ENCODE measurements at places on chromosomes 1 and 21.

DNA sequence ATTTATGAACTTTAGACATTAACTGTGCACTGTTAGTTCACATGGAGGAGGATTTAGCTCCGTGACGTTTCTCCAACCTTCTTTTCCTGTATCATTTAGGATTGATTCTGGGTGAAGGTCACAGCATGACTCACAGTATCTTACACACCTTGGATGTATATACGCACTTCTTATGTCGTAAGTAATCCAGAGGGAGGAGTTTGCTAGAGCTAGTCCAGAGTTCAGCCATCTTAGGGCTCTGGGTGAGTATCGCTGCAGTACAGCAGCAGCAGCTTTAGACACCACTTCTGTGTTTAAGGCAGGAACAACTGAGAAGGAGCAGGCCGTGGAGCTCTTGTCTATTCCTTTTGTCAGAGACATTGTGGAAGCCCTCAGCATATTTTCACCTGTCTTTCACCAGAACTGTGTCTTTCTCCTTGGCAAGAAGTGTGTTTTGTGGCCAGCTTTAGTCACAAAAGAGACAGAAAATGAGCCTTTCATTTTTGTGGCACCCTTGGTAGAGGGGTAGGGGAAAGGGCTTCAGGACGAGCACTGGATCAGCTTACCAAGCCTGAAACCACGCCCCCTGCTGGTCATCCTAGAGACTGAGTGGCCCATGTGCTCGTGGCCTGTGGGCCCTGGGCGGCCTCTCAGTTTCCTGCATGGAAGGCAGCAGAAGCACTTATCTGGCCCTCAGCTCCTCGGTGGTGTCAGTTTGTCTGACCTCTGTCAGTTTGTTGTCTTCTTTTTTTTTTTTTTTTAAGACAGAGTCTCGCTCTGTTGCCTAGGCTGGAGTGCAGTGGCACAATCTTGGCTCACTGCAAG is 64.0 kb downstream of the ADARB1 start:
- DNase-seq: peak; percentile 78

DNA sequence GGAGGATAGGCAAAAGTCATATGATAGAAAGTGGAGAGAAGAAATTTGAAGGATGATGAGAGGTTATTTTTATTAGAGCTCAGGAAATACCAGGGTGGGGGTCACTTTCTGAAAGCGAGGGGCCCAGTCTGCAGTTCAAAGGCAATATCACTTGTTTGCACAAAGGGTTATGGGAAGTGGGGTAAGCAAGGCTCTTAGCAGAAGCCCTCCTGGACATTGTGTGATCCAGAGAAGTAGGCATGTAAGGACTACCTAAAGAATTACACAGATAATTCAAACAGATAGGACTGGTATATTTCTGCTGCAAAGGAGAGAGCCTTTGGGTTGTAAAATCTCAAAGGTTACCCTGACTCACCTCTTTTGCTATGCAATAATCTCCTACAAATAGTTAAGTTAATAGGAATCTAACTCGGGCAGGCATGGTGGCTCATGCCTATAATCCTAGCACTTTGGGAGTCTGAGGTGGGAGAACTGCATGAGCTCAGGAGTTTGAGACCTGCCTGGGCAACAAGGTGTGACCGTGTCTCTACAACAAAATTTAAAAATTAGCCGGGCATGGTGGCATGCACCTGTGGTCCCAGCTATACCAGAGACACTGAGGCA is 25.2 kb upstream of the PRRC2C start:
- no peak for DNase-seq

- no peak for DNase-seq
Observed at GRCh38 chr1:20476265-20477038, 9.6 kb downstream of the CAMK2N1 start.

- no peak for DNase-seq
Observed at GRCh38 chr21:44996983-44997936, 57.4 kb downstream of the SLX9 start.

DNA sequence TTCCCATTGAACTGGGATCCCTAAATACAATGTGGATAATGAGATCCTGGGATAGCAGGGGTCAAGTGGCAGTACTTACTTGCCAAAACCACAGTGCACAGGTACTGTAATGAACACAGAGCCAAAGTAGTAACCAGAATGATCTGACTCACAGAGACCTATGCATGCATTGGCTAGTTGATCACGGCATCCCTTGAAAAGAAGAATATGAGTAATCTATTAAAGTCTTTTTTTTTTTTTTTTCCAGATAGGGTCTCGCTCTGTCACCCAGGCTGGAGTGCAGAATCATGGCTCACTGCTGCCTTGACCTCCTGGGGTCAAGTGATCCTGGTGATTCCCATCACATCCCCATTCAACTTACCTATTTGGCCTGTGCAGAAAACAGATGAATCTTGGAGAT is 29.4 kb upstream of the EIF4G3 start:
- no peak for DNase-seq

DNA sequence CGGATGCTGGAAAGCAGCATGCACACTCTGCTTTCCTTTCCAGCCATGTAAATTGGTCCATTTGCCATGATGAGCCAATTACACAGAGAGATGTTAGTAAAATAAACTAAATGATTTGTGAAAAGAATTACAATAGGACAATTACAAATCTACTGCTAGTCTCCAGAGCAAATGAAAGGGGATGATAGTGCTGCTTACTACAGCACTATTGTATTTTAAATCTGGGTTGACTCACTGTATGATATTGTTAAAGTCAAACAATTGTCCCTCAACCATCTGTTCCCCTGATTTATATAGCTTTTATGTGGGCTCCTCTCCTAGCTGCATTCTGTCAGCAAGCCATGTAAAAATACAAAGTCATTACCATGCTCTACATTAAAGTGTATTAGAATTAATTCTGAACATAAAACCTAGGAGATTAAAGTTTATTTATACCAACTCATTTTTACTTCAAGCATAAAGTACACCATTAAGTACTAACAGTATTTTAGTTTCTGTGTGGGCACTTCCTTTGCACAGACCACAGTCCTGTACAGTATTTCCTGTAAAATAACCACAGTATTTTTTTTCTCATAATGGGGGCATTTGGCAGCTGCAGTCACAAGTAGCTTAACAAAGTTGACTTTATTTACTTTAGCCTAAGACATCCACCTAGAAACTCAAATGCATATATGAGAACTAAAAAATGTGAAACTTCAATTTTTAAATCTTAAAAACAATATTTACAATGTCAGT is 135.8 kb downstream of the VAV3 start:
- no peak for DNase-seq

DNA sequence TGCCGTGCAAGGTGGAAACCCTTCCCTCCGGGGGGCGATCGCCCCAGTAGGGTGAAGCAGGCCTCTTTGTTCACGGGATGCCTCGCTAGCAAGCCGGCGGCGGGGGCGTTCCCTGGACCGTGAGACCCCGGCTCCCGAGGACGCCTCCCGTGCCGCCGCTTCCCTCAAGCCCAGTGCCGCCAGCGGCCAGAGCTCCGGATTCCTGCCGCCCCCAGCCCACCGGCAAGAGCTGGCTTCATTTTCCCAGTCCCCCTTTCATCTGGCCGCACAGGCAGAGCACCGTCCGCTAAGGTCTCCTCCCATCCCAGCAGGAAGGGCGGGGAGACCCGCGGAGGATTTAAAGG is 16.3 kb downstream of the IER5 start:
- peak; percentile 60 for DNase-seq

DNA sequence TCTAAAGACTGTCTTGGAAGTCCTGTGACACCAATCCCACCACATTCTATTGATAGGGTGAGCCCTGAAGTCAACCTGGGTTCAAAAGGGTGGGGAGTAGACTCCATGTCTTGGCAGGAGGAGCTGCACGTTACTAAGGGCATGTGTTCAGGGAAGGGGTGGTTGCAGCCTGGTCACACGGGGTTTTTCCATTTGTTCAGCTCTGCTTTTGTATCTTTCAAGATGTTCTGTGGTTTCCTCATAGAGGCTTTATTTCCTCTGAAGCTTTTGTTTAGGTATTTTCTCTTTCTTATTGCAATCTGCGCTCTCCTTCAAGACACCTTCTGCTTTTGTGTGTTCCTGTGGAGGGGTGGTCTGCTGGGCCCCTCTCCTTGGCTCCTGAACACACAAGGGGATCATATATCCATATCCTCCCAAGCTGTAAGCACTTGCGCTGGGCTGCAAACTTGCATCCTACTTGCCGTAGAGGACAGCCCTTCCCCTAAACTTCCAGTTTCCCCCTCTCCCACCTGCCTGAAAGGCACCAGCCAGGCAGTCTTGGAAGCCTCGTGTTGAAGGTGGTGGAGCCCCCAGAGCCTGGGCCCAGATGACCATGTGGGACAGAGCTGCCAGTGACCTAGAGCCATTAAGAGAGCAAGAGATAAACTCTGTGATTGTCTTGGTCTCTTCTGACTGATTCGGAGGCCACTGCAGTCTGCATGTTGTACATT is 62.5 kb upstream of the TRAPPC10 start:
- DNase-seq: no peak

GRCh38 chr1:154427173-154428139 is 22.3 kb downstream of the IL6R start:
- DNase-seq: peak; percentile 50

GRCh38 chr21:44434568-44434925 is 20.8 kb upstream of the LRRC3 start:
- no peak for DNase-seq

DNA sequence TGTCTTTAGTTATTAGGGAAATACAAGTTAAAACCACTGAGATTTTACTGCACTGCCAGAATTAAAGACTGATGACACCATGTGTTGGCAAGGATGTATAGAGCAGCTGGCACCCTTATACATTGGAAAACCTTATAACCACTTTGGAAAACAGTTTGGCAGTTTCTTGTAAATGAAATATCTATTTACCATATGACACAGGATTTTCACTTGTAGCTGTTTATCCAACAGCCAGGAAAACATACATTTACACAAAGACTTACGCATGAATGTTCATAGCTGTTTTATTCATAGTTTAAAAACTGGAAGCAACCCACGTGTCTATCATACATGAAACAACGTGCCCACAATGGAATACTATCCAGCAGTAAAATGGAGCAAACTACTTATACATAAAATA is 45.3 kb downstream of the PRRC2C start:
- DNase-seq: no peak

- DNase-seq: peak; percentile 47
Observed at GRCh38 chr1:111754984-111755330, 744 bp upstream of the DDX20 start.

DNA sequence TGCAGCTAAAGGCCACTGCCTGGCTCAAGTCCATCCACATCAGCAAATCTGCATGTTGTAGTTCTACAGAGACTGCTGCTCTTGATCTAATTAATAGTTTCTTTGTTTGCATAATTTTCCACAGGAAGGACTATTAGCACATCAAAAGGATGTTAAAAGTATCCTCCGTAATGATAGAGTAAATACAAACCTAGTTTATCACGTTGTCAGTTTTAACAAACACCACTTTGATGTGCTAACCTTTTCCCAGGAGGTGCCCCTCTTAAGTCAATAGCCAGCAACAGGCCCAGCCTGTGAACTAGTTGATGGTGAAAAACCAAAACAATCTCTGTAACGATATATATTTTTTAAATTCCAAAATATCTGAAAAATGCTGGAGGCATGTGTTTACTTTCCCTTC is 64.2 kb upstream of the SLC22A15 start:
- DNase-seq: no peak

- DNase-seq: peak; percentile 74
Observed at GRCh38 chr1:20698195-20698910, 19.5 kb downstream of the KIF17 start.

DNA sequence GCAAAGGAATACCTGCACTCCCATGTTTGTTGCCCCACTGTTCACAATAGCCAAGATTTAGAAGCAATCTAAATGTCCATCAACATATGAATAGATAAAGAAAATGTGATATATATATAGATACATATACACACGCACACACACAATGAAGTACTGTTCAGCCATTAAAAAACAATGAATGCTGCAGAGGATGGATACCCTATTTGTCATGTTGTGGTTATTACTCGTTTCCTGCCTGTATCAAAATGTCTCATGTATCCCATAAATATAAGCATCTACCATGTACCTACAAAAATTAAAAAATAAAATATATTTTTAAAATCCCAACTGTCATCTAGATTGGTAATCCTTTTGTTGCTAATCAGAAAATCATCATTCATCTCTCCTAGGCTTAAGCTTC is 634.8 kb upstream of the ADGRL2 start:
- DNase-seq: peak; percentile 36

- no peak for DNase-seq
Observed at GRCh38 chr1:83932281-83932680, 66.7 kb downstream of the TTLL7 start.

- DNase-seq: peak; percentile 79
Observed at GRCh38 chr21:43866260-43866629, 1.2 kb downstream of the AGPAT3 start.

DNA sequence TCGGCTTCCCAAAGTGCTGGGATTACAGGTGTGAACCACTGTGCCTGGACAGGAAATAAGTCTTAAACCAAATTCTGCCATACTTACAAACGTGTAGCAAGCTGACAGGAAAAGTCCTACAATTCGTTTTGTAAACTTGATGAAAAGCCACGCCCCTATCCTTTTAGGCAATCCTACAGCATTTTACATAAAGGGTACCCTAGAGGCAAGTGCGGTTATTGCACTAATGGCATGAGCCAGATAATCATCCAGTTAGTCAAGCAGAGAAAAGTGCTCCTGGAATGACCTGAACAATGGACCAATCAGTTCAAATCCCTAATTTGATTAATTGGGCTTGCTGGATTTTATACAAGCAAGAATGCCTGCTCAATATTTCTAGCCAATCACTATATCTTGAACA is 338.2 kb downstream of the KIF26B start:
- DNase-seq: no peak

- DNase-seq: no peak
Observed at GRCh38 chr1:209157546-209158249, 425.8 kb upstream of the CAMK1G start.

DNA sequence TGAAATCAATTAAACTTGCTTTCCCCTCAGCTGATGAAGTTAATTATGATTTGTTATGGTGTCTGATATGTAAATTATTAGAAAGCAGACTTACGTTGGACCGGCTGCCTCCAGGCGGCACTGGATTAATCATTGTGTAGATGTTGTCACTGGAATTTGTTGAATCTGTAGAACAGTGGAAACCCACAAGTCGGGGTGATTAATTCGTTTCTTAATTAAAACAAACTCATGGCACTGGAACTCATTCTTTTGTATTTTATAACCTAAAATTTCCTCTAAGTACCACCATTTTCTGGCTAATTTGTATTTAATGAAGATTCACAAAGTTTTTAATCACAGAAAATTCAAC is 39.0 kb downstream of the MRPL37 start:
- DNase-seq: no peak

DNA sequence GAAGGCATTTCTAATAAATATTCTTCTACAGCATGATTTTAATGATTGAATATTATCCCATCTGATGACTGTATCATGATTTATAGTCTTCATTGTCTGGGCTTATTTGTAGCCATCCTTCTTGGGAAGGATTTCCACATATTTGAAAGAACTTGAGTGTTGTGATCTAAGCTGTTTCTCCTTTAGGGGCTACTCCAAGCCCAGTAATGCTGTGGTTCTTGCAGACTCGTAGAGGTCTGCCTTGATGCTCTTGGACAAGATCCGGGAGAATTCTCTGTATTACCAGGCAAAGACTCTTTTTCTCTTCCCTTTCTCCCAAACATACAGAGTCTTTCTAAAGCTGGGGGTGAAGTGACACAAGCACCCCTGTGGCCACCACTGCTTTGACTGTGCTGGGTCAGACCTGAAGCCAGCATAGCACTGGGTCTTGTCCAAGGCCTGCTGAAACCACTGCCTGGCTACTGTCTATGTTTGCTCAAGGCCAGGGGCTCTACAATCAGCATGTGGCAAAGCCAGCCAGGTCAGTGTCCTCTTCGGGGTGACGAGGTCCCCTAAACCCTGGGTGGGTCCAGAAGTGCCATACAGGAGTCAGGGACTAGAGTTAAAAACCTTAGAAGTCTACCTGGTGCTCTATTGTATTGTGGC is 107.4 kb downstream of the GIPC2 start:
- no peak for DNase-seq
